Myocyte (in vitro differentiated cells): ENCODE measurements at places on chromosomes 6 and 20. TPM values are rescaled to one million over a fixed set of nuclear protein-coding genes. Genes with fewer than 3 reads are reported as not detected.

HLA-DQB2 gene
- total RNA-seq: not detected in 2 replicates

GPX5 gene
- not detected in 2 replicates for total RNA-seq

TREML4 gene
- total RNA-seq: not detected in 2 replicates

STMND1 gene
- total RNA-seq: not detected in 2 replicates

TGM3 gene
- total RNA-seq: not detected in 2 replicates

DTD1 gene
- 25.1 and 25.6 TPM in 2 replicates for total RNA-seq

FAM217A gene
- total RNA-seq: not detected in 2 replicates

DYNLT1 gene
- 57.3 and 84.8 TPM in 2 replicates for total RNA-seq

IER3 gene
- total RNA-seq: 45.8 and 55.5 TPM in 2 replicates

ZFP64 gene
- total RNA-seq: 8.4 and 9.1 TPM in 2 replicates

GABRR1 gene
- total RNA-seq: not detected in 2 replicates

THEMIS gene
- not detected in 2 replicates for total RNA-seq

CTNNBL1 gene
- 27.8 and 30.4 TPM in 2 replicates for total RNA-seq

TOX2 gene
- total RNA-seq: 0.16 and 0.70 TPM in 2 replicates

MACROD2 gene
- total RNA-seq: 5.3 and 9.4 TPM in 2 replicates

BIRC7 gene
- not detected in 2 replicates for total RNA-seq

ULBP1 gene
- 0.16 and 0.26 TPM in 2 replicates for total RNA-seq

CFAP206 gene
- not detected in 2 replicates for total RNA-seq

RBCK1 gene
- total RNA-seq: 85.1 and 106 TPM in 2 replicates

ZFAND3 gene
- 26.9 and 34.2 TPM in 2 replicates for total RNA-seq

EGFL8 gene
- 1.4 and 2.2 TPM in 2 replicates for total RNA-seq

UBR2 gene
- total RNA-seq: 23.7 and 26.5 TPM in 2 replicates

HLA-DOA gene
- total RNA-seq: not detected in 2 replicates

TSPO2 gene
- not detected in 2 replicates for total RNA-seq

TREM1 gene
- total RNA-seq: not detected in 2 replicates

SGK2 gene
- 0.19 and 1.7 TPM in 2 replicates for total RNA-seq

HLA-DQB1 gene
- total RNA-seq: not detected in 2 replicates

PAX1 gene
- not detected in 2 replicates for total RNA-seq

SPATS1 gene
- not detected in 2 replicates for total RNA-seq

WFDC10B gene
- not detected in 2 replicates for total RNA-seq

LIN28B gene
- not detected in 2 replicates for total RNA-seq

C6orf141 gene
- 0.08 TPM in 1 of 2 replicates, not detected in the other for total RNA-seq

KAT14 gene
- 25.4 and 26.4 TPM in 2 replicates for total RNA-seq
